ENCODE measurements at places on chromosomes 3 and 15. TPM values are rescaled to one million over a fixed set of nuclear protein-coding genes. Genes with fewer than 3 reads are reported as not detected.

The TP63 gene
- 2.3 TPM for total RNA-seq

The RAB6B gene
- total RNA-seq: 7.2 TPM

- no peak for DNase-seq
Observed at GRCh38 chr3:160544844-160545503, 20.4 kb downstream of the KPNA4 start.

- no peak for DNase-seq
Observed at GRCh38 chr3:58996730-58997129, 53.1 kb downstream of the CFAP20DC start.

GRCh38 chr15:42010434-42010833 lies 10.4 kb downstream of the PLA2G4E start:
- DNase-seq: no peak

GRCh38 chr15:59686389-59686788 lies 2.7 kb downstream of the BNIP2 start:
- DNase-seq: no peak

DNA sequence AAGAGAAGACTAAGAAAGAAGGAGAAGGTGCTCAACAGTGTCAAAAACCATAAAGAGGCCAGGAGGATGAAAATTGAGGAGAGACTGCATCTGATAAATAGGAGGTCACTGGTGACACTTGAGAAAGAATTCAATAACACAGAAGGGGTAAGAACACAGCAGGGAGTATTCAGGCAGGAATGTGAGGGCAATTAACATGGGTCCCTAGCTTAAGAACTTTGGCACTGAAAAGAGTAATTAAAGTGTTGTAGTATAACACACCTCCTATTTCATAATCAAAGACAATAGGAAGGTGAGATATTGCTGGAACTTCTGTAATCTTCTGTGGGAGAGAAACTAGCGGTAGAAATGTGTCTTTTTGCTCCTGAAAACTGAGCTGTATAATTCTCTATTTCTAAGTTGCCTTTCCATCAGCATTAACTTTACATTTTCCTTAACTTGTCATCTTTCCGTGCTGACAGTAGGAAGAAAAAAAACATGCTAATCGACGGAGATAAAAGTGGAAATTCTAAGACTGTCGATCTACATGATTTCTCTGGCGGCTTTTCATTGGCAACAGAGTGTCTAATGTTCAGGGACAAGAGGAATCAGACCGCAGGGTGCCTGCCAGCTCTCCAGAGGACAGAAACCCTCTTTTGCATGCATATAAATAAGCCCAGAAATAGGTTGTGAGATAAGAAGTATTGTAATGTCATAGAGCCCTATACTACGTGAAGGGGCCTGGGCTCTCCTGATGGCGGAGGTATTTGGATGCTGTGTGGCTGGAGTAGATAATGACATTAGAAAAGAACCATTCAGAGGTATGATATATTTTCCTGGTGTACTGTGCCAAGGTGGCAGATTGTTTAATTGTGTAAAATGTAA lies 147.9 kb upstream of the GAP43 start:
- no peak for DNase-seq

The CAMK2N2 gene
- total RNA-seq: 0.24 TPM

GRCh38 chr3:184058029-184058428 lies 5.2 kb downstream of the HTR3C start:
- no peak for DNase-seq

- no peak for DNase-seq
Observed at GRCh38 chr3:153600896-153601295, 438.9 kb downstream of the RAP2B start.

DNA sequence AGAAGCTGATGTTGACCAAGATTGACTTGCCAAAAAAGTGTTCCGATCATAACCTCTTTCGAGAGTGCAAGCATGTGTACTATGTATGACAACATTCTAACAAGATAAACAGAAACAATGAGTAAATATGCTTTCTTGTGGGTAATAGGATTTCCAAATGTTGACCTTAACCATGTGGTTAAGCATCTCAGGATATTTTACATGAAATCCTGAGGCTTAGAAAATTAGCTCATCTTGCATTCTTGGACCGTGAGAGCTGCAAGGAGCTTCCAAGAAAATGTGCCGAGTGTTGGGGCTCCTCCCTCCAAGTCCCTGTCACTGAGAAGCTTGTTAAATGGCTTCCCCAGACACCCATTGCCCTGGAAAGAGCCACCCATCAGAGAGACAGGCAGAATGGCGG lies 50.1 kb downstream of the C3orf20 start:
- no peak for DNase-seq

Measured in activated T-cell treated with anti-CD3 and anti-CD28 coated beads, Interleukin-2, amount 50 U/mL, for 72 hours (primary cell).